ENCODE measurements at places on chromosomes 5 and 9. TPM values are rescaled to one million over a fixed set of nuclear protein-coding genes. Genes with fewer than 3 reads are reported as not detected.
A peak's percentile ranks its signal among the peaks of the same experiment; 100 is the strongest.

DNA sequence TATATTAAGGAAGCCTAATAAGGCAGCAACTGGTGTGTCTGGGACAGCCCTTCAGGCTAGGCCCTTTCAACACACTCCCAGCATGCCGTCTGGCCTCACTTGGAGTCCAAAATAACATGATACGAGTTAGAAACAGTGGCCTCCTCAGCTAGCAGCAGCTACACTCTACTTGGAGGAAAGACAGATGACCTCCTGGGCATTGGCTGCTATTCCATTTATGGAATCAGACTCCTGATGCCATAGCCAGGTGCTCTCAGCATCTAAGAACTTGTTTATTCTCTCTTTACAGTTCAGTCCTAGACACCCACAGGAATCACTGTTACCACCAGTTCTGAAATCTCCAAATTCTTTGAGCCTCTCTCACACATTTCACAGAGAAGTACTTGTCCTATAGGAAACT lies 31.8 kb downstream of the RUSC2 start:
- DNase-seq, result peak; percentile 14

DNA sequence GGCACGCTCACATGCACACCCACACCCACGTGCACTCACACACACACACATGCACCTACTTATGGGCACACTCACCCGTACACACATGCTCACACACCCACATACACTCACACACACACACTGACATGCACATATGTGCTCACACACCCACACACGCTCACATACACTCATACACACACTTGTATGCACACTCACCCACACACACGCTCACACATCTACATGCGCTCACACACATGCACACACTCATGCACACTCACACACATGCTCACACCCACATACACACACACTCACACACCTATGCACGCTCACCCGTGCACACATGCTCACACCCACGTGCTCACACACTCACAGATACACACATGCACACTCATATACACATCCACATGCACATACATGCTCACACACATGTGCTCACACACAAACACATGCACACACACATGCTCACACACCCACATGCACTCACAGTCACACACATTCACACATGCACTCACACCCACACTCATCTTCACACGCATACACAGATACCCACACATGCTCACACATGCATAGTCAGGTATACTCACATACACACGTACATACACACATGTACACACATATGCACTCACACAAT lies 138.3 kb downstream of the OLFM1 start:
- no peak for DNase-seq

GRCh38 chr9:91395553-91396471 lies 27.8 kb downstream of the NFIL3 start:
- peak; percentile 84 for DNase-seq

GRCh38 chr9:108002371-108002956 lies 512.9 kb upstream of the KLF4 start:
- no peak for DNase-seq

DNA sequence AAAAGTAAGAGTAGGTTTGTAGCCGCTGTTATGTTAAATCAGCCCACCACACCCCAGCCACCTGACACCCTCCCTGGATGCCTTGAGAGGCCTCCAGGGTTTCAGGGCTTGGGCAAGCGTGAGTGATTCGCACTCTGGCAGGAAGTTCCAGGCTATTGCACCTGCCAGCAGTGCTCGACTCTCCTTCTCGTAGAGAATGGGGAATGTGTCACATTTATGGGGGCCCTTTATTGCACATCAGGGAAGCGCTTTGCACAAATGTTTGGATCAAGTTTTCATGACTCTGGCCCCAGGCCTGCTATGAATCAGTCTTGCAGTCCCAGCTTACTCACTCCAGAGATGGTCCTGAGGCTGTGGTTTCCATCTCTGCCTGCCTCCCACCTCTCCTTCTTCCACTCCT lies 66.1 kb upstream of the ADRA1B start:
- DNase-seq, result peak; percentile 74

DNA sequence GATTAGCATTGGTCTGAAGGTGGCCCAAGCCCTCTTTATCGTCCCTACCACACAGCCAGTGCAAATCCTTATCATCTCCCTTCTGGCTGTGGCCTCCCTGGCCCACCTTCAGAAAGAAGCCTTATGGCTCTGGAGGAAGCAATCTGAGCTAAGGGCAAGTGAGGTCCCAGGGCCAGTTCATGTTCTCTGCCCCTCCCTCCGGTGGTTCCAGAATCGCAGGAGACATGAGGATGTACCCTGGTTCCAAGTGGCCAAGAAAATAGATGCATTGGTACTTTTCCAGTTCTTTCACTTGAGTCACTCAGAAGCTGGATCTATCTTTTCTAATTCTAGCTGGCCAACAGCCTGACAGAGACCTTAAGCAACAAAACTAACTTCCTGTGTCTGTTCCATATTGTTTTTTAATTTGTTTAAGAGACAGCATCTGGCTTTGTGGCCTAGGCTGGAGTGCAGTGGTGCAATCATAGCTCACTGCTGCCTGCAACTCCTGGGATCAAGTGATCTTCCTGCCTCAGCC lies 60.7 kb downstream of the LHFPL2 start:
- peak; percentile 88 for DNase-seq

TRPM6 gene
- total RNA-seq, result not detected

Measured in RPMI7951 (cell line).